Thoracic aorta (tissue), 2 donors: ENCODE measurements at places on chromosomes 12 and 14. TPM values are rescaled to one million over a fixed set of nuclear protein-coding genes. Genes with fewer than 3 reads are reported as not detected.

The SPRYD4 gene
- total RNA-seq, result 2.3 TPM

- DNase-seq, result no peak
Measured at GRCh38 chr14:57530571-57530970, 36.9 kb upstream of the CCDC198 start.

- no peak for DNase-seq
Measured at GRCh38 chr14:96264853-96265252, 8.8 kb downstream of the BDKRB1 start.

The PARPBP gene
- 2.6 TPM for total RNA-seq

The SERPINA1 gene
- total RNA-seq, result 22.4 TPM

The TOGARAM1 gene
- total RNA-seq, result 8.5 TPM

- DNase-seq, result no peak
Measured at GRCh38 chr12:58254463-58255100, 313.2 kb downstream of the ATP23 start.

- DNase-seq, result no peak
Measured at GRCh38 chr12:52681526-52682380, 1.5 kb upstream of the KRT1 start.

GRCh38 chr14:70882776-70883492 is 24.3 kb upstream of the PCNX1 start:
- DNase-seq, result no peak

The HOXC9 gene
- not detected for total RNA-seq

DNA sequence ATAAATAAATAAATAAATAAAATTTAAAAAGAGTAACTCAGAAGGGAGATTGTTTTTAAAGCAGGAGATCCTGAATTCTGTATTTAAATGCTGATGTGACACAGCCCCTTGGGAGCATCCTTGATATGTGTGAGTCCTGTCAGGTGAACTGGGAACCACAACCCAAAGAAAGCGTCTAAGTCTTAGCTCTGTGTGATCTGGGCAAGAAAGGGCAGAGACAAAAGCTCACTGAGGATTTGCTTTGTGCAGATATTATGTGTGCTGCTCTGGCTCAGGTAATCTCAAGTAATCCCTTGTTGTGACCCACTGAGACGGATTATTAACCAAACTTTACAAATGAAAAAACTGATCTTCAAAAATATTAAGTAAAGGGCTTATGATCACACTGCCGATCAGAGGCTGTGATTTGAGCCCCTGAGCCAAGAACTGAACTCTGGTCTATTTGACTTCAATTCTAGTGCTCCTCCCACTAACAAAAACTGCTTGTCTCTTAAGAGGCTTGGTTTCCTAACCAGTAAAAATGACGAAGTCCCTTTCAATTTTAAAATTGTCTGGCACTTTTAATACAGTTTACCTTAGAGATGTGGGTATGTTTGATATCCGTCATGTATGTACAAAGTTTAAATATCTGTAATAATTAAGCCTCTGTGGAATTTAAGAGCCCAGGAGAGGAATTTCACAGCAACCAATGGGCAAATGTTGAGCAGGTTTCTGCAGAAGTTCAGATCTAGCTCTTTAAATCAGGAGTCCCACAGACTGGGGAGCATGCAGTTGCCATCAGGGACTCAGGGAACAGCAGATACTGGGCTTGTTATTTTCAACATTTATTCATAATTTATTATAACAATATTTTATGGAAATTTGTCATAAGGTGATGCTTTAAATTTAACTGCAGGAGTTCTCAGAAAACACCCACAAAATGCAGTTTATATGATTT is 46.1 kb downstream of the CPM start:
- no peak for DNase-seq

The KRT4 gene
- total RNA-seq, result not detected

The HCAR3 gene
- total RNA-seq, result not detected

- no peak for DNase-seq
Measured at GRCh38 chr12:25723921-25724491, 170.9 kb upstream of the LMNTD1 start.

DNA sequence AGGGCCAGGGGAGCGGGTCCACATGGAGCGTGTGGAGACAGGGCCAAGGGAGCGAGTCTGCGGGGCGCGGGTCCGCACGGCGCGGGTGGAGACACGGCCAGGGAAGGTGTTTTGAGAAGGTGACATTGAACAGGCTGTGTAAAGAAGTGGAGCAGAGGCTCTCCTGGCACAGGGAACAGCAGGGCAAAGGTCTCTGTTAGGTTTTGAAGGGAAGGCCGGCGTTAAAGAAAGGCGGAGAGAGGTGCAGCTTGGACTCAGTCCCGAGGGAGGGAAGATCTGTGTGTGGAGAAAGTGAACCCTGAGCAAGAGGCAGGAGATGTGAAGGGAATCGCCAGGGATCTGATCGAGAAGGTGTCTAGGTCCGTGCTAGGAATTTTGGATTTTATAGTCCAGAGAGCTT is 1.8 kb downstream of the PXMP2 start:
- DNase-seq, result no peak

DNA sequence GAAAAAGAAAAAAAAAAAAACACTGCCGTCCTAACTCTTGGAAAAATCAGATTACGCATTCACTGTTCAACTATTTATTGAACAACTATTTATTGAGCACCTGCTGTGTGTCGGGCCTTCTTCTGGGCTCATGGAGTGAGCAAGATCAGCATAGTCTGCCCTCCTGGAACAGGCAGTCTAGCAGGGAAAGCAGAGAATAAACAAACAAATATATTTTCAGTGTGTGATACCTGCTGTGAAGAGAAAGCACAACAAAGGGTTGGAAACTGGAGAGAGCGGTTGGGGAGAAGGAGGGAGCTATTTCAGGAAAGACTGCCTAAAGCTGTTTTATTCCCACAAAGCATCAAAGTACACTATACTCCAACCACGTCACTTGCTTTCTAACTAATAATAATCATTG is 10.8 kb downstream of the PROX2 start:
- DNase-seq, result no peak

The GALNT9 gene
- total RNA-seq, result not detected

DNA sequence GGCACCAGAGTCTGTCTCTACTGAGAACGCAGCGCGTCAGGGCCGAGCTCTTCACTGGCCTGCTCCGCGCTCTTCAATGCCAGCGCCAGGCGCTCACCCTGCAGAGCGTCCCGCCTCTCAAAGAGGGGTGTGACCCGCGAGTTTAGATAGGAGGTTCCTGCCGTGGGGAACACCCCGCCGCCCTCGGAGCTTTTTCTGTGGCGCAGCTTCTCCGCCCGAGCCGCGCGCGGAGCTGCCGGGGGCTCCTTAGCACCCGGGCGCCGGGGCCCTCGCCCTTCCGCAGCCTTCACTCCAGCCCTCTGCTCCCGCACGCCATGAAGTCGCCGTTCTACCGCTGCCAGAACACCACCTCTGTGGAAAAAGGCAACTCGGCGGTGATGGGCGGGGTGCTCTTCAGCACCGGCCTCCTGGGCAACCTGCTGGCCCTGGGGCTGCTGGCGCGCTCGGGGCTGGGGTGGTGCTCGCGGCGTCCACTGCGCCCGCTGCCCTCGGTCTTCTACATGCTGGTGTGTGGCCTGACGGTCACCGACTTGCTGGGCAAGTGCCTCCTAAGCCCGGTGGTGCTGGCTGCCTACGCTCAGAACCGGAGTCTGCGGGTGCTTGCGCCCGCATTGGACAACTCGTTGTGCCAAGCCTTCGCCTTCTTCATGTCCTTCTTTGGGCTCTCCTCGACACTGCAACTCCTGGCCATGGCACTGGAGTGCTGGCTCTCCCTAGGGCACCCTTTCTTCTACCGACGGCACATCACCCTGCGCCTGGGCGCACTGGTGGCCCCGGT is at the start of gene PTGDR:
TSS of gene PTGDR (plus strand) at position 198 of the 778 bp plus-strand sequence. CDS start at position 315, 117 bp downstream.
- no peak for DNase-seq

The IRF9 gene
- 86.1 TPM for total RNA-seq
